HFFc6 (cell line): ENCODE measurements at places on chromosomes 7 and 10.
A peak's percentile ranks its signal among the peaks of the same experiment; 100 is the strongest.

- no peak for DNase-seq
These were observed 24.7 kb downstream of the IL2RA start for GRCh38 chr10:6037422-6037821.

- no peak for DNase-seq
These were observed 84.8 kb upstream of the DIP2C start for GRCh38 chr10:774223-774622.

DNA sequence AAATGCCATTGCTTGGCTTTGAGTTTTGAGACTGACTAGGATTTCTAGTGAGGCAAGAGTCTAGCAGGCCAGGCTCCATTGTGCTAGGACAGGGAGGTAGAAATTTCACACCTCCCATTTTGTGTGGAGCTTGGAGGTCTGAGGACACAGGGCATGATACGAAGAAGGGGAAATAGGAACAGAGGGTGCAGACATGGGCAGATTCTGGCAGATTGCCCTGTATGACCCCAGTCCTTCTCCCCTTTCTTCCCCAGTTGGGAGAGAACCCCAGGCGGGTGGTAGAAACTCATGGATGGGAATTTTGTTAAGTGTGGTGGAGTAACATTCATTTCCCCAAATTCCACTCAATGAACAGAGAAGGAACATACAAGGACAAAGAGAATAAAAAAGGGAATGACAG lies 54.4 kb downstream of the RAMP3 start:
- no peak for DNase-seq

GRCh38 chr10:54799506-54799905 lies 1.5 kb downstream of the PCDH15 start:
- no peak for DNase-seq

- no peak for DNase-seq
These were observed 106.2 kb upstream of the AGK start for GRCh38 chr7:141444961-141445360.

DNA sequence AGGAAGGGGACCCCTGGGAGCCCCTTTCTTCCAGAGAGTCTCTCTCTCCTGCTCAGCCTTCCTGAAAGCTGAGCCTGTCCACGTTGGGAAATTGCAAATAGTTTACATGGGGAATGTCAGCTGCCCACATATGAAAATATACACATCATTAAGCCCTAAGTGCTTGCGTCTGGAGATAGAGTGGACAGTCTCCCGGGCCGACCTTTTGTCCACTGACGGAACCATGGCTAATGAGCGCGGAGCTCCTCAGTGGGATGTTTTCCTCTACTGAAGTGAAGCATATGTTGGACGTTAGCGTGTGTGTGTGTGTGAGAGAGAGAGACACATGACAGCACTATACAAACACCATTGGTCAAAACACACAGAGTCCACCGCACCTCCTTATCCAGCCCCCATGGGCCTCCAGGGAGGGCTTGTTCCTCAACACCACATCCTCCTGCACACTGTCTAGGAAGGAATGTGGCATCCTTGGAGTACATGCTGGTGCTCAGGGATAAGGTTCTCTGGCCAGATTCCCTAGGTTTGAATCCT lies 128.4 kb downstream of the RGS10 start:
- peak; percentile 29 for DNase-seq

DNA sequence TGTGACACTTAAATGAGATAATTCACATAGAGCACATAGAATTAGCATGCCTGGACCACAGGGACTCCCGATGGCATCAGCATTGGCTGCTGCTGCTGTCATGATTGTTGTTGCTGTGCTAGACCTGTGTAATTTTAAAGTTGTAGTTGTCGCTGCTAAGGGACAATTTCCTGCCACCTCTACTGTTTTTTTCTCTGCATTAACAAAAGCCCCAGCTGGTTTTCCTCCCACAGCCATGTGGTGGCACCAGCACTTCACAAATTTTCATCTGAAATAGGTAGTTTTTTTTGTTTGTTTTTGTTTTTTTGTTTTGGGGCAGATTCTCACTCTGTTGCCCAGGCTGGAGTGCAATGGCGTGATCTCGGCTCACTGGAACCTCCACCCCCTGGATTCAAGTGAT lies 25.4 kb upstream of the PRXL2A start:
- DNase-seq = peak; percentile 35

- DNase-seq = no peak
These were observed 6.4 kb upstream of the TSPAN12 start for GRCh38 chr7:120864141-120864900.

DNA sequence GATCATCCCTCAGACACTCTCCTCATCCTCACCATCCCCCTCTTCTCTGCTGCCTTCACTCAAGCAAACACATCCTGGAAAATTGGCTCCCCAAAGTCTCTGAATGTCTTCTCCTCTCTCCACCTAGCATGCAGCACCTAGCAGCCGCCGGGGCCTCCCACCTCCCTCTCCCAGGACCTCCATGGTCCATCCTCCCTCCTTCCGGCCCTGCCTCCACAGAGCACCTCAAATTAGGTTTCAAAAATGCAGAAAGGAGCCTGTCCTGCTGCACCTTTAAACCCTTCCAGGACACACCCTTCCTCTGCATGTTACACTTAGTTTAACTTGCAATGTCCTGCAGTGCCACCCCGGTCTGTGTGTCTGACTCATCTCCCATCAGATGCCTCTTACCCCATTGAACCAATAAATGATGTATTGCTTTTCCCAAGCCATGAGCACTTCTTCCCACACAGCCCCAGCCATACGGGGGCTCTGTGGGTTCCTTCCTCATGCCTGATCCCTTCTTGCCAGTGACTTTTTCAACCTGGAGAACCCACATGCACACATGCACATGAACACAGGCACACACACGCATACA lies 582.5 kb upstream of the MGMT start:
- DNase-seq = no peak

DNA sequence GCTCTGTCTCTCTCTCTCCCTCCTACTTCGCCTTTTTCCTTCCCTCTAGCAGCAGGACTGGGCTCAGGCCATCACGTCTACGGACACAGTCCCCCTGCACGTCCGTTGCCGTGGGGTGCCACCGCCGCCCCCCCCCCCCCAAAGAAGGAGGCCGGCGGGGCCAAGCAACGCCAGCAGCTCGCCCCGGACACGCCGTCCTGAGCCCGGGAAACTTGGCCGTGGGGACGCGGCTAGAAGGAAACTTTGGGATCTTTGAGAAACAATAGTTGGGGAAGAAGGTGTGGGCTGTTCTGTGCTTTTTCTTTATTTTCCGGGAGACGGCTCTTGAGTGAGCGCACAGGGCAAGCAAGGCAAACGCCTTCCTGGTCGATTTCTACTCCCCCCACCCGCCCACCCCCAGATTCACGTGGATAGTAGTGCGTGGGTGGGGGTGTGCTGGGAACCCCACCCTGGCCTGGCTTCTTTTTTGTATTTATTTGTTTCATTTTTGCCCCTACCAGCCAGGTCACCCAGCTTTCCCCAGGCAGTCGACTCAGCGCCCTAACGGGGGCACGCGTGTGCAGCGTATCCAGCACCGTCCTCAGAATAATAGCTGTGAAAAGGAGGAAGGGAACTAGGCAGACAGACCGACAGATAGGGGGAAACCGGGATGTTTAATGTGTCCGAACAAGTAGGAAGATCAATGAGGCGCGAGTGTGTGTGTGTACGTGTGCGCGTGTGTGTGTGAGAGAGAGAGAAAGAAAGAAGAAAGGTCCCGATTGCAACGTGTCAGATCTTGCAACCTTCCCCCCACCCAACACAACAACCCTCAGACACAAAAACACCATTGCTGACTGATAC lies 1.4 kb downstream of the MXI1 start:
- DNase-seq = peak; percentile 45

- no peak for DNase-seq
These were observed 563 bp downstream of the MUC17 start for GRCh38 chr7:101020444-101020843.

DNA sequence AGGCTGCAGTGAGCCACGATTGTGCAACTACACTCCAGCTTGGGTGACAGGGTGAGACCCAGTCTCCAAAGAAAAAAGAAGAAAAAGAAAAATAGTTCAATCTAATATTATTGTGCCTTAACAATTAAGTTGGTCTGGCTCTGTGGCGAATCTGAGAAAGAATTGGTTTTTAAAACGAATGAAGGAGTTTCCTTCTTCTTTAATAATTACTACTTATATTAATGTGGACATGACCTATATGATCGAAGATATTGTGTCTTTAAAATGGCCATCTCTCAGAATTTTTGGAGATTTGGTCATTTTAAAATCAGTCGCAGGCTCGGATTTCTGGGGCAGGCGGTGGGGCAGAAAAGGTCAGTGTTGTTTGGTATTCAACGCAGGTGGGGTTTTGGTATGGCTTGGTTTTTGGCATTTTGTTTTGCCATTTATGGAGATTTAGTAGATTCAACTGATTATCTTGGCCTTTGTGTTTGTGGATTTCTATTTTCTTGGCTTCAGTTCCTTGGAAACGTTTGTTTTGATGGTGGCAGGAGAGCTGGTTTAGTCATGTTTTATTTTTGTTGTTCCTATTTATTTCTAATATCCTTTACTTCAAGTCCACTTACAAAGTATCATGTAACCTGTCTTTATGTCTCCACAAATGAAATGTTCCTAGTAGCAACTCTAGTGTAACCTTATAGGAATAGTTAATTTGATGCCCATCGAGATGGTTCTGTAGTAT lies 178.8 kb upstream of the MKLN1 start:
- DNase-seq = no peak

- DNase-seq = no peak
These were observed 666 bp downstream of the SMKR1 start for GRCh38 chr7:129502708-129503685.

DNA sequence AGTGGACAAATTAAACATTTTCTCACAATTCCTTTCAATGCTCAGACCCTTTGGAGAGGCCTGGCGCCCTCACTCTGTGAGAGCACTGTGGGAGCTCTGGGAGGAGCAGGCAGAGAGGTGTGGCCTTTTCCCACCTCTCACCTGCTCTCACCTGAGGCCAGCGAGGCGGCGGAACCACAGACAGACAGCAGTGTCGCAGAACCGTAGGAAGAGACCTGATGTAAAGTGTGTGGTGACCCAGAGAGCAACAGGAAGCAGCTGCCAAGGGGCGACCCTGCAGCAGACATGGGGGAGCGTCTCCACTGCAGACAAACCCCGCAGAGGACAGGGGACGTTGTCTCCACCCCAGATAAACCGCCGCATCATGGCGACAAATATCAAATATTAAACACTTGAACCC lies 15.6 kb upstream of the PARP12 start:
- DNase-seq = no peak

DNA sequence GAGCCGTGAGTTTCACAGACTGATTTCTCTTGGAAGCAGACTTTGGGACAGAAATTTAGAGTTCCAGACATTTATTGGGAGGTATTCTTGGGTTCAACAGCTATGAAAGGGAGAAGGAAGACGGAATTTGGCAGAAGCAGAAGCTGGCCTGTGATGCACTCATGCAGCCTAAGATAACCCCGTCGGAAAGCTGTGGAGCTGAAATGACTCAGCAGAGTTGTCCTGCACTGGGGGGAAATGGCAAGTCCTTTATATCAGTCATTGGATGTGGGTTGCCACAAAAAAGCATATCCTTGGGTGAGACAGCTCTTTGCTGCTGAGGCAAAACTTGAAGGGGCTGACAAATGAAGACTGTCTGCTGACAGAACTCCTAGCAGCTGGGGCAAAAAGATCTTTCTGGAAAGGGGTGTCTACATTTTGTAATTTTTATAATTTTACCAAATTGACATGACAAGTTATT lies 11.5 kb upstream of the MICU1 start:
- DNase-seq = peak; percentile 57

DNA sequence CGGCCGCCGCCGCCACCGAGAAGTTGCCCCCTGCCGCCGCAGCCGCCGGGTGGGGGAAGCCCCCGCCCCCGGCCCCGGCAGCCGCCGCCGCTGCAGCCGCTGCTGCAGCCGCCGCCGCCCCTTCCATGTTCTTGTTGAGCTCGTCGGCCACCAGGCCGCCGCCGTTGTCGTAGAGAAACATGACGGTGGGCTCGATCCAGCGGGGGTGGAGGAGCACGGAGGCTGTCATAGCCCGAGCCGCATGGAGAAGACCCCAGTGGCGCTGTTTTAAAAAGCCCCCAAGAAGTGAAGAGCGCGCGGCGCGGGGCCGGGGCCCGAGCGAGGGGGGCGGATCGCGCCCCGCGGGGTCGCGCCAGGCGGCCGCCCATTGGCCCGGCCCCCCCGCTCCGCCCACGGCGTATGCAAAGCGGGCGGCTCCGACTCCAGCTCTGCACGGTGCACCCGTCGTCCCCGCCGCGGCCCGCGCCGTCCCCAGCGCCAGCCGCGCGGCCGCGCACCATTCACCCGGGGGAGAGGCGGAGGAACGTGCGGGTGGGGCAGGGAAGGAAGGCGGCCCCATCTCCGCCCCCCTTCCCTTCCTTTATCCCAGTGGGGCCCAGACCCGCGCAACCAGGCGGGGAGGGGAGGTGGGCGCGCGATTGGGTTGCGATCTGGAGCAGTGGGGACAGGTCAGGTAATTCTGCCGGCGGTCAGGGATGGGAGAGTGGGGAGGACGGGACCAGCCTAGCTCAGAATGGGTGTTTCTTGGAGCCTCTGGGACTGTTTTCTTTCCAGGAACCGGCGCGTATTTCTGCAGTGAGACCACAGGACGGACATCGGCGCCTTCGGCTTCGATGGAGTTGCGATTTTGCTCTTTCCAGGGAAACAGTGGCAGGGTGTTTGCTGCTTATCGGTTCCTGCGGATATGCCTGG lies at the start of gene HOXA13:
Gene HOXA13 (minus strand): TSS at position 243 of the 912 bp plus-strand sequence. CDS start 14 bp downstream, at position 229.
- DNase-seq = no peak

DNA sequence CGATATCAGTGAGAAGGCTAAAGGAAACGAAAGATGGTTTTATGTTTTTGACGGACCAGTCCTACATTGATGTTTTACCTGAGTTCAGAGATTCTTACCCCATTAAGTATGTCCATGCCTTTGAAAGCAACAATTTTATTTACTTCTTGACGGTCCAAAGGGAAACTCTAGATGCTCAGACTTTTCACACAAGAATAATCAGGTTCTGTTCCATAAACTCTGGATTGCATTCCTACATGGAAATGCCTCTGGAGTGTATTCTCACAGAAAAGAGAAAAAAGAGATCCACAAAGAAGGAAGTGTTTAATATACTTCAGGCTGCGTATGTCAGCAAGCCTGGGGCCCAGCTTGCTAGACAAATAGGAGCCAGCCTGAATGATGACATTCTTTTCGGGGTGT lies 27.7 kb downstream of the MET start:
- no peak for DNase-seq

DNA sequence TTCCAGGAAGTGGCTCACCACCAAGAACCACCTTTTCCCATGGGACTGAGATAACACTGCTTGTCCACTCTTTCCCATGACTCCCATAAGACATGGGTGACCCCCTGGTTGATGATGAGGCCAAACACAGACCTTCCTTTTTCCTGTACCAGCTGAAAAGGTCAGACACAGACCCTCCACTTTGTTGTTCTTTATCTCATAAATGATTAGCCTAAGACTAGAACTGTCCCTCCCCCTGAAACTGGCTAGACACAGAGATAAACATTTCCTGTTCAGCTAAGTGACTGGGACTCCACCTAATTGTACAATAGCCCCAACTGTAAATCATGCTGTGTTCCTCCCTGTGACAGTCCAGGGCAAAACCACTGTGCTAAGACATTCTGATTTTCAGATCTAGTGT lies 8.2 kb upstream of the NRG3 start:
- DNase-seq = no peak

DNA sequence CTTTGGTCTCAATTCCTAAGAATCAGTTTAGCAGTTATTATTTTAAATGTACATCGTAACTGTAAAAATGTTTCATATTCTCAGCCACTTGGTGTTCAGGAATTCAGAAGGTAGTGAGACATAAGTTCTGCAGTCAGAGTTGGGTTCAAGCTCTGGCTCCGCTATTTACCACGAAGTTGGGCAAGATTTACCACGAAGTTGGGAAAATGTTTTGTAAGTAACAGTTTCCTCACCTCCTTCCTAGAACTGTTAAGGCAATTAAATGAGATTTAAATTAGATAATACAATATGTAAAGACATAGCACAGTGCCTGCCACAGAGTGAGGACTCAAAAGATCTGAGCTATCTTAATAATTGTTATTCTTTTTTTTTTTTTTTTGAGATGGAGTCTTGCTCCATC lies 16.3 kb upstream of the ABLIM1 start:
- DNase-seq = no peak
